ENCODE measurements at places on chromosomes 7 and 10.
A peak's percentile ranks its signal among the peaks of the same experiment; 100 is the strongest.

- no peak for DNase-seq
Observed at GRCh38 chr10:93598157-93598556, 2.9 kb downstream of the RBP4 start.

GRCh38 chr7:26533217-26533616, 241.6 kb downstream of the SNX10 start:
- DNase-seq = no peak

DNA sequence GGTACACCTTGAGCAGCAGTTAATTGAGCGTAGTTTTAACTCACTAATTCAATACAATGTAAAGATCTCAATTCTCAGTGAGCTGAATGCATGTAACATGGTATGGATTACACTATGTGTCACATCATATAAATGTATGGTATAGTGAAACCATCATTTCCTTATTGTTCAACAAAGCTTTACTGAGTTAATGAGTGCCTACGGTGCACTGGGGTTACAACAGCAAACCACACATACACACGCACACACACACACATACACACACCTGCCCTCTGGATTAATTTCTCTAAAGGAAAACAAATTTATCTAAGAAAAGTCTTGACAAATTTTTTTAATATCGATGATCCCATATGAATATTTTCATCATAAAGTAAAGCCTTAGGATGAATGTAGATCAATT, 369.1 kb downstream of the MALRD1 start:
- DNase-seq = no peak

GRCh38 chr10:51629934-51630639, 69.3 kb downstream of the CSTF2T start:
- no peak for DNase-seq

- DNase-seq = no peak
Observed at GRCh38 chr10:71714031-71714410, 5.6 kb downstream of the C10orf105 start.

GRCh38 chr7:40374575-40374974, 239.8 kb downstream of the SUGCT start:
- no peak for DNase-seq

- DNase-seq = no peak
Observed at GRCh38 chr10:62870866-62871265, 54.7 kb upstream of the EGR2 start.

DNA sequence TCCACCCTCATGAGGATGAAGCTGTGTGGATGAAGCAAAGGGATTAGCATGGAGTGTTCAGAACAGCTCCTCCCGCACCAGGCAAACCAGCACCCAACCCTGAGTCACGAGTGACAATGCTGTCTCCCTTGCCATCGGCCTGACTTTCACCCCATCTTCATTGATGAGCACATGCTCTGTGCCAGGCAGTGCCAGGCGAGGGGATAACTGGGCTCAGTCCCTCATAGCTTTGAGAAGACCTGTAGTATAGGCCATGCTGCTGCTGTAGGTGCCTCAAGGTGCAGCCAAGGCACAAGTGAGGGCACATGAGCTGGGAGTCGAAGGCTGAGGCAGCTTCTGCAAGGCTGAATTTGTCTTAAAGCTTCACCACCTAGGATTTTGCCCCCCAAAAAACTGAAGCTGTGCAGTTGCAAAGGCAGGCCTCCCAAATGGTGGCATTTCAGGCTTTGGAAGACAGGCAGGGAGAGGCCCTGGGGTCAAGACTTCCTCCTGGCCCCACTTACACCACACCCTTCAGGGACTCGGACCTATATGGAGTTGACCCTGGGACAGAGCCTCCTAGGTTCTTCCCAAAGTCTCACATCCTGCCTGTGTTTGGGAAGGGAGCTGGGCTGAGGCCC, 54.2 kb upstream of the GDF10 start:
- peak; percentile 20 for DNase-seq

DNA sequence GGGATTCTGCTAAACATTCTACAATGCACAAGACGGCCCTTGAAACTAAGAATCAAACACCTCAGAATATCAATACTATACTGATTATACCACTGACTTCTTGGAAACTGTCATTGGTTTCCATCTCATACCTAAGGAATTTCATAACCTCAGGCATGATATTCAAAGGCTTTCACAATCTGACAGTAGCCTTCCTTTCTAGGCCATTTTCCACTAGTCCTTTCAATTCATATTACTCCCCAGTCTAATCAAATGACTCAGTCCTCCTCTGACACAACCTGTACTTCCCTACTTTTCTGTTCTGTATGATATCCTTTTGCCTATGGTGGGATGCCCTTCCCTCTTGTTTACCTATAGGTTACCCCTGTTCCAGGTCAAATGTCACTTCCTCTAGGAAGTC, 48.3 kb downstream of the CSTF2T start:
- no peak for DNase-seq

- no peak for DNase-seq
Observed at GRCh38 chr7:4185721-4186512, 496.2 kb upstream of the FOXK1 start.

- peak; percentile 36 for DNase-seq
Observed at GRCh38 chr10:80271416-80271815, 18.0 kb downstream of the MAT1A start.

DNA sequence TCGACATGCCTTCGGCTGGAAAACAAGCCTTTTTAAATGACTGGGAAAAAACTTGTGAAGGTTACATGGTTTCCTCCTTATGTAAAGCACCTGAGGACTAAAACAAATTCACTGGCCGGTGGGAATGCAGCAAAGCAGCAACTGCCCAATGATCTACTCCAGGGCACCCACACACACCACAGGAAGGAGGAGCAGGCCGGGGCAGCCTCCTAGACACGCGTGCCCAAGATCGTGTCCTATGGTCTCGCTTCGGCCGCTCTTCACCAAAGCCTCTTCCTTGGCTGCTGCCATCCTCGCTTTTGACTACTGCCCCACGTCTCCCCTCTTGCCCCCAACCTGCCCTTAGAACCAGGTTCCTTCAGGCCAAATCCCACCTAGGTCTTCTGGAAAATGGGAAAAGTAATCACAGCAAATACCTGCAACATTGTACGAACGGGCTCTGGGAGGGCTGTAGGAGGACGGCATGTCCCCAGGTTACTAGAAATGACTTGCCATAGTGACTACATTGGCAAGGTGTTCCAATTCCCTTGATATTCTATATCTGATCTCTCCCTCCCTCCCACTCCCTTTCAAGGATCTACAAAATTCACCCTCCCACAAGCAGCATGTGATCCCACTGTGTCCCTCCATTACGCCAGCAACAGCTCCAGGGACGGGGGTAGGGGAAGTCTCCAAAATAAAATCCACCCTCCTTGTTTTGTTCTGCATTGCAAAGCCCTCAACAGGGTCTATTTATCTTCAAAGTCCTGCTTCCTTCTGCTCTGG, 84.9 kb downstream of the RNF216 start:
- DNase-seq = no peak

DNA sequence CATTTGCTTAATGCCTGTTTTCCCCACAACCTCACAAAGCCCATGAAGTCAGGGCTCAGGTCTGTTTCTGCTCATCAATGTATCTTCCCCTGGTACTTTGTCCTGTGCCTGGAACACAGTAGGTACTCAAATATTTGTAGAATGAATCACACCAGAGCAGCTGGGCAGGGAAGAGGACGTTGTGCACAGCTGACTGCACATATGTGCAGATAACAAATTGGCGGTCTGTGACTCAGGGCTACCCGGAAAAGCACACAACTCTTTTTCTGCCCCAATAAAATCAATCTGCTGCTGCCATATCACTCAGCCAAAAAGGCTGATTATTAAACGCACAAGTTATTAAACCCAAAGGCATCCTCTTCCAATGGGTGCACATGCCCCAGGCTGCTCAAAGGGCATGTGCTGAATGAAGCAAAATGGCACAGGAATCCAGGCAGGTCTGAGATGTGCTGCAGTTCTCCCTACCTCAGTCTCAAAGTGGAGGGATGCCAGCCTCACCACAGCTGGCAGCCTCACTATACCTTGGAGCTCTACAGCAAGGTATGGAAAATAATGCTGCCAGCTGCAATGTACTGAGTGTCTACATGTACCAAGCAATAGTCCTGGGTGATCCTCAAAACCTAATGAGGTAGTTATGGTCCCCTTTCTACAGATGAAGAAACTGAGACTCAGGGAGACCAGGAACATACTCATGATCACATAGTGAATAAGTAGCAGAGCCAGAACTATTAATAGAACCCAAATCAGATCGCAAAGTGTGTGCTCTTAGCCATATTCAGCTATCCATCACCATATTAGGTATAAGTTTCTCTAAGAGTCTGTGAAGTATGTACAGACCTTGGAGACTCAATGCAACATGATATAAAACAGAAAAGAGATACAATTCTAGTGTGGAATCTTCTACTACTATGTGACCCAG, 43.4 kb downstream of the SORBS1 start:
- no peak for DNase-seq

GRCh38 chr10:15789793-15790525, 70.2 kb upstream of the ITGA8 start:
- DNase-seq = no peak

GRCh38 chr10:42868530-42868929, 85.9 kb downstream of the BMS1 start:
- DNase-seq = no peak

GRCh38 chr7:56537952-56538351, 421.7 kb upstream of the NUPR2 start:
- no peak for DNase-seq

- DNase-seq = peak; percentile 94
Observed at GRCh38 chr10:123967626-123968243, 76.1 kb upstream of the CPXM2 start.

- DNase-seq = peak; percentile 61
Observed at GRCh38 chr7:118005026-118005425, 131.8 kb upstream of the CTTNBP2 start.

GRCh38 chr10:55641601-55642000, 719.5 kb downstream of the ZWINT start:
- no peak for DNase-seq

GRCh38 chr7:22278660-22279059, 78.3 kb downstream of the RAPGEF5 start:
- no peak for DNase-seq

DNA sequence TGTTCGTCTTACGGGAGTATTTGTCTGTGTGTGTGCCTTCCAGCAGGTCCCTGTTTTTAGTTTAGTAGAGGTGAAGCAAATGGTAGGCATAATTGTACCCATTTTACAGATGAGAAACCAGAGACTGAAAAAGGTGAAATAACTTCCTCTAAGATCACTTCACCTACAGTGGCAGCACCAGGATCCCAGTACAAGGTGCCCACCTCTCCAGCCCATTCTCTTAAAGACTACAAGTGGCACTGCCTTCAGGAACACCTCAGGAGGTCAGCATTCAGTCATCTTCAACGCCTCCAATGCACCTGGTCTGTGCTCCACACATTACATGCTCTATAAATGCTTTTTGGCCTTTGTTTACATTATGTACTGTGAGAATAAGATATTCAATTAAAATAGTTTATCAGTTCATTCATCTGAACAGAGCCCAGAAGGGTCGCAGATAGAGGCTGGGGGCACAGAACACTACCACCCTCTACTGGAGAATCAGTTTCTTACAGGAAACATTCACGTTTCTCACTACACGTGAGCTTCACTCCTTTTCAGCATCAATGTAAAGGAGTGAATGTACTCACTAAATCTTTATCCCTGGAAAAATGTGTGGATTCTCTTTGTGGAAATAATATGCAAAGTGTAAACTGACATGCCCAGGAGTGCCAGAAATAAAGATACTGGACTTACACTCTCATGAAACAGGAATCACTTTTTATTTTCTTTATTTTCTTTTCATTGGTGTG, 45.5 kb upstream of the ABLIM1 start:
- no peak for DNase-seq

DNA sequence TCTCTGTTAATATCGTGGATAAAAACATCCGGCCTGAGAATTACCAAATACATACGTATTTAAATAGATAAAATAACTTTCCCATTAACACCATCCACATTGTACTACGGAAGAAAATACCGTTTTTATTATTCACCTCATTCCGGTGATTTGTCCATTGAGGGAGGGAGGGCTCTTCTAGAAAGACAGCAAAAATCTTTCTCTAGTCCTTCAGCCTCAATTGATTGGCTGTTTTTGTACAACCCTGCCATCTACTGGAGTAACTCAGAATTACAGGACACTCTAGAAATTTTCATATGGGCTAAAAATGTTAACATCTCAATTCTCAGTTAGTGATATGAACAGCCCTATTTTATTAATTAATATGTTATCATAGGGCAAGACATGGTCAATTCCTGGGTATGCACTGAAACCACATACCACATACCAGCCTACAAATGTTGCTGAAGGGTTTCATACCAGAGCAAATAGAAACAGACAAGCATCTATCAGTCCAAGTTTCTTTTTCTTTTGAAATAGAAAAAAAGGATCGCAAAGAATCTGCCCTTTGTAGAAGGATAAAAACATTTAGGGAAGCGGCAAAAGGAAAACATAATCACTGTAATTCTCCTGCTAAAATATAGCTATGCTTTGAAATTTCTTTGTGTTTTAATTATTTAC, 55.8 kb upstream of the CDCA7L start:
- DNase-seq = no peak

DNA sequence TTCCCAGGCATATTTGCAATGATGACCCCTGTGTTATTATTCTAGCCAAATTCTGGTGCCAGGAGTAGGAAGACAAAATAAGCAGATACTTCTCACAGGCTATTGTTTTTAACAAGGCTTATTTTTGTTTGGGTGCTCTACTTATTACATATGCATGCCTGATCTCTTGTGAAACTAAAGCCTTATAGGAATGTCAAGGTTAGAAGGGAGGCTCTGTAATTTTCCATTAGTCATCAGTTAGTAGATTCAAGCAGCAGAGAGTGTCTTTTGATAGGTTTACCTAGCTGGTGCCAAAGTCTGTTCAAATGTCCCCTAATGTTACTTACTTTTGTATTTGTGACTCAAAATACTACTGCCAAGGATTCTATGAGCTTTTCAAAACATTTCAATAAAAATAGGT, 11.7 kb upstream of the TMEM106B start:
- no peak for DNase-seq

DNA sequence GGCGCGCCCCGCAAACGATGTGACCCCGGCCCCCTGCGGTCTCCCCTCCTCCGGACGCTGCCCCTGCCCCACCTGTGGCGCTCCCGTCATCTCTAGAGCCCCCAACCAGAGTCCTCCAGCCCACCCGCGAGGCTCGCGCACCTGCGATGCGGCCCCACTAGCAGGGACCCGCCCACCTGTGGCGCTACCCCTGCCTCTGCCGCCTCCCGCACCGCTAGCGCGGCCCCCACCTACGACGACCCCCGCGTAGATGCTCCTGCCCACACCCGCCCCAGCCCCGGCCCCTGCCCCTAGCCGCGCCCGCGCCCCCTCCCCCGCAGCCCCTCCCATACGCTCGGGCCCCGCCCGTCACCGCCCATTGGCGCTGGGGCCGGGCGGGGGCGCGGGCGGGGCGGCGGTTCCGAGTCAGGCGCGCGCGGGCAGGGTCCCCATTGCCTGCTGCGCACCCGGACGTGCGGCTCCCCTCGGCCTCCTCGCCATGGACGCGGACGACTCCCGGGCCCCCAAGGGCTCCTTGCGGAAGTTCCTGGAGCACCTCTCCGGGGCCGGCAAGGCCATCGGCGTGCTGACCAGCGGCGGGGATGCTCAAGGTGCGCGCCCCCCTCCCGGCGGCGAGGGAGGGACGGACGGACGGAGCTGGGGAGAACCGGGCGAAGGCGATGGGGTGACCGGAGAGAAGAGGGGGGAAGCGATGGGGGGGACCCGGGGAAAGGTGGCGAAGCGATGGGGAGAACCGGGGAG, at the start of gene PFKP:
Gene PFKP (plus strand): TSS at position 431 of the 741 bp plus-strand sequence. CDS start 48 bp downstream, at position 479.
- peak; percentile 77 for DNase-seq

GRCh38 chr7:151409667-151410404, at the start of gene WDR86:
WDR86 (minus strand) TSS chr7:151410038; CDS start chr7:151409589, 449 bp downstream.
- peak; percentile 84 for DNase-seq

Data from endodermal cell (in vitro differentiated cells).